Right kidney (tissue), 9 donors: ENCODE measurements at places on chromosomes 6 and 20.

GRCh38 chr6:71405416-71405815 lies 116.8 kb downstream of the OGFRL1 start:
- DNase-seq: no peak

- DNase-seq: no peak
Observed at GRCh38 chr6:5045416-5045815, 39.7 kb upstream of the PPP1R3G start.

GRCh38 chr6:1039746-1040145 lies 272.2 kb upstream of the FOXQ1 start:
- no peak for DNase-seq

- no peak for DNase-seq
Observed at GRCh38 chr6:95175927-95176675, 401.2 kb upstream of the MANEA start.

DNA sequence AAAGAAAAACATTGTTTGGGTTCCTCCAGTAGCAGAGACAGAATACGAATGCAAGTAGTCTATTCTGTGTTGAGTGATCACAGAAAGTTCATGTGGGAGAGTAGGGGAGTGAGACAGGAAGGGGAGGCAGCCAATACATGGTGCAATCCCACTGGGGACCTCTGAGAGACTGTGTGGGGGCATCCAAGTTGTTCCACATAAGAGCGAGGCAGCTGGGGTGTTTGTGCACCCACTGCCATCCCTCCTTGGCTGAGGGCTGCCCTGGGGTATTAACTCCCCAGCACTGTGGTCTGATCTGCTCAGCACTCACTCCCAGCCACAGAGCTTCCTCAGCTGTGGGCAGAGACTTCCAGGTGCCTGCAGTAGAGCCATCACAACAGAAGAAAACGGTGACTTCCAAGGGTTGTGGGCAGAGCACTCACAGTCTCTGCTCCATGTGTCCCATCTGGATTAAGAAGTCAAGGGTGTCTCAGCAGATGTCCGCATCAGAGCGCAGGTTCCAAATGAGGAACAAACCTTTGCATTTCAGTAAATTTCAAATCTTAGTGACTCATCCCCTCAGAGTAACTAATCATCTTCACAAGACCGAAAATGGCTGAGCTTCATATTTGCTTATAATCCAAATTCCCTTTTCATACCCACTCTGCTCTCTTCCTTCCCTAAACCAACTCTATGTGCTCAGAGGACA lies 101.9 kb upstream of the NAA20 start:
- DNase-seq: no peak
